ENCODE measurements at places on chromosomes 1 and 21.
A peak's percentile ranks its signal among the peaks of the same experiment; 100 is the strongest.

DNA sequence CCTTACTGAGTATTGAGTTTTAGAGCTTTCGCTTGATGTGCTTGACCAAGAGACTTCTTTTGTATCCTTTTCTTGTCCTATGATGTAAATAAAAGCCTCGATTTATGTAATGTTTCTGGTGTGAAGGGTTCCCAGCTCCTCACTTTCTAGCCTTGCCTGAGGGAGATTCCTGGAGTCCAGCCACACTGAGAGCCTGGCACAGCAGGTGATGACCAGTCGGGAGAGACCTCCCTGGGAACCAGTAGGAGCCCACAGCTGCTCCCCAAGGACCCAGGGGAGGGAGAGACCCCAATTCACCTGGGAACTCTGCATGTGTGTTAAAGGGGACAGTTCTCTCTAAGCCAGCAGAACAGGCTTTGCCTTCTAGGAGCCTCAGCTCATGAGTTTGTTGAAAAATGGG is 8.9 kb downstream of the C1orf115 start:
- no peak for DNase-seq

DNA sequence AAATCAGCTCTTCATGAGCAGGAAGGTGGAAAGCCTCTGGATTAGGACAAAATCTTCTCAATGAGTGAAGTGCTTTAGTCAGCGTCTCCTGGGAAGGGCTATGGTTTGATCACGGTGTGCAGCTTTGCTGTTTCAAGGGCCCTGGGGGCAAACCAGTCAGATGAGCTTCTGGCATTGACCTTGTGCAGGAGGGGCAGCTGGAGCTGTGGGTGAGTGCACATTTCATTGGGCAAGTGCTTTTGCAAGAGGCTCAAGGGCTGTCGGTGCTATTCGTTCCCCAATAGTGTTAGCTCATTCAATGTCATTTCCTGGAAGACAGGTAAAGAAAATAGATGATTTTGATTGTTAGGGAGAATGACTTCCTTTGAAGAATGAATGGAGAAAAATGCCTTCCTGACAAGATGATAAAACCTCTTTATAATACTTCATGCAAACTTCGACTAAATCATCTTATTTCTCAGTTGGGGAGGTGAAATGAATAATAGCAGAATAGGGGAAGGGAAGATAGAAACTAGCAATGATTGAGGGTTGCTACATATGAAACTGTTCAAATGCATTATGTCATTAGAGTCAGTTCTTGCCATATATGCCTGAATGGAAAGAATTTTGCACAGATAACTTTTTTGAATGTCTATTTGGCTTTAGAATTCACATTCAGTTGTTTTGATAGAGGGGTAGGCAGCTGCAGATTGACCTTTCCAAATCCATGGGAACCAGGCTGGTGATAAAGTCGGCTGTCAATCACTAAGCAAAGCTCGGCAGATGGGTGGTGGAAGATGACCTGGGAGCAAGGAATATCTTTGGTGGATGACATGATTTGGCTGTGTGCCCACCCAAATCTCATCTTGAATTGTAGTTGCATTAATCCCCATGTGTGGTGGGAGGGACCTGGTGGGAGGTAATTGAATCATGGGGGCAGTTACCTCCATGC is 12.9 kb upstream of the DISC1 start:
- DNase-seq, result no peak

DNA sequence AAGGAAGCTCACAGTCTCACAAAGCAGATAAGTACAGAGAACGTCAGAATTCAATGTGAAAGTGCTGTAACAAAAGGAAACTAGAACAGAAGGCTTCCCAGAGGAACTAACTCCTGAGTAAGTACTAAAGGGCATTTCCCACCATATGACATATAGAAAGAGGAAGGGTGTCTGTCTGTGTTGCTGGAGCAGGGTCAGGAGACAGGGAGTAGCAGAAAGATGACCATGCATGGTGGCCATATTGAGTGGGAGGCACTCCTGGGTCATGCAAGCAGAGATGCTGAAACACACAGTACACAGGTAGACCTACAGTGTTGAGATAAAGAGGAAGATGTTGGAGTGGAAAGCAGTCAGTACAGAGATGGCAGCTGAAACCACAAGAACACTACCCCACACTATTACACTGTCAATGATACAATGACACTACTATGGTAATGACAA is 47.3 kb downstream of the SLC25A24 start:
- DNase-seq, result no peak

GRCh38 chr1:227844320-227845146 is 29.1 kb downstream of the PRSS38 start:
- no peak for DNase-seq

DNA sequence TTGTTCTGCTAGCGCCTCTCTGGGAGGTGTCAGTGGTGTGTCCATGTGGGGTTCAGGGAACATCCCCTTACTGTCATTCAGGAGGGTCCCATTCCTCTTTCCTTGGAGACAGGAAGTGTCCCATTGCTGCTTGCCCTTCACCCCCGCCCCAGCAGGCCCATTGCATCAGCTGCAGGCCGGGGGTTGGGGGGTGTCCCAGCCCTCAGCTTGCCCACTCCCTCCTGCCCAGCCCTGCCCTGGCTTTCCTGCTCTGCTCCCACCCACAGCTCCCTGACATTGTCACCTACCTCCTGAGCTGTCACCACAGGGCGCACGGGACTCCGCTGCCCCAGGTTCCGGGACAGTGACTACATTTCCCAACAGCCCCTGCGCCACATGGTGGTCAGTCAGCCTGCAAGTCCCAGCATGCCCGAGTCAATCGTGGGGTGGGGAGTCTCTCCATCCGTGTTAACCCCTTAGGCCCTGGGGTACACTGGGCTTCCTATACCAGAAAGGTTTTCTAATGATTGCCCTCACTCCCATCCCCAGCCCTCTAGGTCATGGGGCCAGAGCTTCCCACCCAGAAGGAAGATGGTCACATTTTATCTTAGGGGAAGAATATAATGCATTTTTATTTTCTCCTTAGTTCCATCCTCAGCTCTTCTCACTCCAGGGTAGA is at the start of gene INPP5B:
INPP5B (minus strand) TSS at position 351 of the 658 bp plus-strand sequence. CDS start 745 bp downstream, outside the sequence.
- DNase-seq, result no peak

GRCh38 chr1:82464362-82465001 is 663.7 kb downstream of the ADGRL2 start:
- DNase-seq, result peak; percentile 39
